Effector memory CD8-positive, alpha-beta T cell (primary cell): ENCODE measurements at places on chromosomes 16 and 17.

DNA sequence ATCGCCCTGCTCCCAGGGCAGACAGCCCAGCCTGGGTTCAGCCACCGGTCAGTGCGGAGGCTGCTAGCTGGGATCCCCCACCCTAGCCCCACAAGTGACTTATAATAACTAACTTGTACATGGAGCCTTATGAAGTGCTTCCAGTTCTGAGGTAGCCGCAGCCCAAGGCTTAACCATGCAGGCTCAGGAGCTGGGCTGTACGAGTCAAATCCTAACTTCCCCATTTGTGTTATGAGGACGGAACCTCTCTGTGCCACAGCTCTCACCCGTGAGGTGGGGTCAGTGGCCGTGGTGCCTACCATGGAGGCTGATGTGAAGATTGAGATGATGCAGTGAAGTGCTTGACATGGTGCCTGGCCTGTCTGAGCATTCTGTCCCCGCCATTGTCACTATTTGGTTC, 27.8 kb upstream of the GOSR2 start:
- DNase-seq: no peak
- H3K4me3 ChIP-seq: no peak overlapping the region
- no peaks in the 10 kb centered on the region for H3K36me3 ChIP-seq
- no peaks in the 10 kb centered on the region for H3K4me1 ChIP-seq
- no peak overlapping the region for H3K27ac ChIP-seq
- peaks cover 64% of the 10 kb centered on the region for H3K27me3 ChIP-seq

DNA sequence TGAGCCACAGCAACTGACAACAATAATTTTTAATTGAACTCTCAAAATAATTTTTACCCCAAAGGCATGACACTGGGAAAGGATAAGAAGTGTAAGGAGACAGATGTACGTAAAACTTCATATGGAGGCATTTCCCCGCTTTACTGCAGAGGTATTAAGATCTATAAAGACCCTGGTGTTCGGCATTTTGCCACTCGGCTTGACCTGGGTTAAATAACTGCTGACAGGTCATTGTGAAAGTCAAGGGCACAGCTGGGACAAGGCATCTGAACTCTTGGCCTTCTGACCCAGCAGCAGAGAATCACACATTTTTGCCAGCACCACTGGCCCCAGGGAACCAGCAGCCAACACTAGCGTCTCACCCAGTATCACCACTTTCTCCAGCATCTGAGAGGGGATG, 372.1 kb downstream of the SOX9 start:
- H3K36me3 ChIP-seq: no peaks in the 10 kb centered on the region
- no peak overlapping the region for H3K27ac ChIP-seq
- DNase-seq: no peak
- no peak overlapping the region for H3K4me3 ChIP-seq
- no peaks in the 10 kb centered on the region for H3K4me1 ChIP-seq

GRCh38 chr16:15887283-15887682, 1.1 kb downstream of the CEP20 start:
- H3K4me1 ChIP-seq: peaks cover 31% of the 10 kb centered on the region
- no peaks in the 10 kb centered on the region for H3K27me3 ChIP-seq
- DNase-seq: no peak
- peaks cover 20% of the 10 kb centered on the region for H3K36me3 ChIP-seq
- H3K4me3 ChIP-seq: peak overlapping the region; percentile 96

GRCh38 chr17:29143894-29144293, 36.3 kb downstream of the MYO18A start:
- peaks cover 50% of the 10 kb centered on the region for H3K4me1 ChIP-seq
- H3K27me3 ChIP-seq: no peaks in the 10 kb centered on the region
- H3K27ac ChIP-seq: peak overlapping the region; percentile 78
- H3K36me3 ChIP-seq: peaks cover 16% of the 10 kb centered on the region
- no peak overlapping the region for H3K4me3 ChIP-seq

- peaks cover 6% of the 10 kb centered on the region for H3K4me1 ChIP-seq
- no peak overlapping the region for H3K27ac ChIP-seq
- H3K27me3 ChIP-seq: peaks cover 43% of the 10 kb centered on the region
Observed at GRCh38 chr16:85138825-85139627, 26.8 kb upstream of the CIBAR2 start.
